Head of caudate nucleus (tissue), 42 donors: ENCODE measurements at places on chromosomes 1 and 21.
A peak's percentile ranks its signal among the peaks of the same experiment; 100 is the strongest.

DNA sequence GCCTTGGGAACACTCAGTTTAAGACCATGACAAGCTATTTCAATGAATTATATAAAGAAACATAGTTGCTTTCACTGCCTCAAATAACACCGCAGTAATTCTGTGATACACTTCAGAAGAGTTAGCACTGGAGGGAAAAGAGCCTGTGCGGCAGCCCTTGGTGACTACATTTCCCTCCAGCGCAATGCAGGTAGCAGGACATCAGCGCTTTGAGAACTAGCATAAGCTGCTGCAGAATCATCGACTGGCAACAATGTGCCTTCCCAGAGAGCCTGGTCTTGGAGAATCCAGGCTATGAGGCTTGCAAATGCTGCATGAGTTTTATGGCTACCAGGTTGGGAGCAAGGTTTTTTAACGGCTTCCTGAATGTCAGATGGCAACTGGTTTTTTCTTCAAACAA is 7.5 kb downstream of the NRIP1 start:
- no peak for DNase-seq

- no peak for DNase-seq
These were observed at the start of gene CFAP45 for GRCh38 chr1:159900086-159900680. CFAP45 (minus strand) TSS chr1:159900165; CDS start chr1:159900098, 67 bp downstream.

DNA sequence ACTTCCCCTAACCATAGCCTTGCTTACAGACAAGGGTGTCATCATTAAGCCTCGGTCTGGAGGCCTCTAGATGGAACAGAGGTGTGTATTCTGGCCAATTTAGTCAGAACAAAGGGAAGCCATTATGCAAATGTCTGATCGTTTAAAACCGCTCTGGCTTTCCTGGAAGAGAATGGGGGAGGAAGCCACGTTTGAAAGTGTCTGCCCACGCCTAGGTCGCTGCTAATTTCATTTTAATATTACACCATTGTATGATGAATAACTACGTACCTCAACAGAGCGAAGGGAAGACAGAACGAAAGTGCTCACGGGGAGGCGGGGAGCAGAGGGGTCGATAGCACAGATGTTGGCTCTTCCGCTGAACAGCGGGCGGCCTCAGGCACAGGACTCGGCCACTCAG is 41.1 kb upstream of the CSF3R start:
- DNase-seq, result peak; percentile 22

DNA sequence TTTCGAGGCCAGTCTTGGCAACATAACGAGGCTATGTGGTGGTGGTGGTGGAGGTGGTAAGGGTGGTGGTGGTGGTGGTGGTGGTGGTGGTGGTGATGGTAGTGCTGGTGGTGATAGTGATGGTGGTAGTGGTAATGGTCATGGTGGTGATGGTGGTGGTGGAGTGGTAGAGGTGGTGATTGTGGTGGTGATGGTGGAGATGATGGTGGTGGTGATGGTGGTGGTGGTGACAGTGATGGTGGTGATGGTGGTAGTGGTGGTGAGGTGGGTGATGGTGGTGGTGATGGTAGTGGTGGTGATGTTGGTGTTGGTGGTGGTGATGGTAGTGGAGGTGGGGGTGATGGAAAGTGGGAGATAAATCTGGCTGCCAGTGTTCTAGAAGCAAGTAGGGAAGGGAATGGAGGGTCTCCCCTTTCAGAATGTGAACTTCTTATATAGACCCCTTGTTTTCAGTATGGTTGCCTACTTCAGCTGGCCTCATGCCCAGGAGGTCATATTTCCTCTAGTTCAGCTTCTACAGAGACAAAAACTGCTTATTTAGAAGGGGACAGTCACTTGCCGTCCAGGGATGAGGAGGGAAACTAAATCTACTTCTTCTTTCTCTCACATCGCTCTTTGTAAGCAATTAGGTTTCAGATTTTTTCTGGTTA is 27.5 kb downstream of the SH3BGR start:
- DNase-seq, result no peak

DNA sequence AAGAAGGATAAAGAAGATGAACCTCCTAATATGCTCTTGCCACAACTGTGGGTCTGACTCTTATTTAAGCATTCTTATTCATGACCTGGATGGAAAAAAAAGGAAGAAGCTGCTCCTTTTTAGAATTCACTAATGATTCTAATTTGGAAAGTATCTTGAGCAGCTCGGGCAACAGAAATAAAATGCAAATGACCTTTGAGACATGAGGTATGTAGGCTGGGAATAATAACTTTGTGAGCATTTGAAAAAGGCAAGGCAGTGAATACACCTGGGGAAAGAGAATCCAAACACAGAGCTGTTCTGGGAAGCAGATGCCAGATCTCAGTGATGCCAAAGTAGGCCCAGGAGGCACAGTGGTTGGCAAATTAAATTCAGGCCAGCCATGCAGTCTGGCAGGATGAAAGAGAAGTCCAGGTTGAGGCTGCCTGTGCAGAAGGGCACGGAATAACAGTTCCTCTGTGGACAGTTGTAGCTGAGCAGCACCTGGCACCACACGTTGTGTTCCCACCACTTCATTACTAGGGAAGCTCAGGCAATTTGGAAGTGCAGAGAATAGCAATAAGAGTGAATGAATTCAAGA is 320.8 kb upstream of the ST6GALNAC5 start:
- no peak for DNase-seq

DNA sequence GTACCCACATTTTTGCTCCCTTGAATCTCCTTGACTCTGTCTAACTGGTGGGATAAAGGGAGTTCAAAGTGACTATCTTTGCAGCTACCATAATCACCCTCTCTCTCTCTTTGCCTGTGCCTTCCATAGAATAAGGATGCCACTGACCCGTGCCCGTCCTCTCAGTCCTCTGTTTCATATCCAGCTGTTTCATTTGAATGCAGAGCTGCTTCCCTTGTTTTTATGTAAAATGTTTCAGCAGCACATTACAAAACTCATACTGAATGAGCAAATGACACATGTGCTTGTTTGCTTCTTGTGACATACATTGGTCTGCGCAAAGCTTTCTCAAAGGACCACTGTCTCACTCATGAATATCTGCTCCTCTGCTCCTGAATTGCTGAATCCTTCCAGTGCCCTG is 38.4 kb downstream of the CDC42 start:
- no peak for DNase-seq

- no peak for DNase-seq
These were observed 949.4 kb upstream of the ADGRL4 start for GRCh38 chr1:79955966-79956365.
